Activated CD4-positive, alpha-beta T cell treated with anti-CD3 and anti-CD28 coated beads, Interleukin-2, amount 10 ng/mL, durations not matched to agents 24 days and 14 days (primary cell): ENCODE measurements at places on chromosomes 13 and 19. TPM values are rescaled to one million over a fixed set of nuclear protein-coding genes. Genes with fewer than 3 reads are reported as not detected.

DNA sequence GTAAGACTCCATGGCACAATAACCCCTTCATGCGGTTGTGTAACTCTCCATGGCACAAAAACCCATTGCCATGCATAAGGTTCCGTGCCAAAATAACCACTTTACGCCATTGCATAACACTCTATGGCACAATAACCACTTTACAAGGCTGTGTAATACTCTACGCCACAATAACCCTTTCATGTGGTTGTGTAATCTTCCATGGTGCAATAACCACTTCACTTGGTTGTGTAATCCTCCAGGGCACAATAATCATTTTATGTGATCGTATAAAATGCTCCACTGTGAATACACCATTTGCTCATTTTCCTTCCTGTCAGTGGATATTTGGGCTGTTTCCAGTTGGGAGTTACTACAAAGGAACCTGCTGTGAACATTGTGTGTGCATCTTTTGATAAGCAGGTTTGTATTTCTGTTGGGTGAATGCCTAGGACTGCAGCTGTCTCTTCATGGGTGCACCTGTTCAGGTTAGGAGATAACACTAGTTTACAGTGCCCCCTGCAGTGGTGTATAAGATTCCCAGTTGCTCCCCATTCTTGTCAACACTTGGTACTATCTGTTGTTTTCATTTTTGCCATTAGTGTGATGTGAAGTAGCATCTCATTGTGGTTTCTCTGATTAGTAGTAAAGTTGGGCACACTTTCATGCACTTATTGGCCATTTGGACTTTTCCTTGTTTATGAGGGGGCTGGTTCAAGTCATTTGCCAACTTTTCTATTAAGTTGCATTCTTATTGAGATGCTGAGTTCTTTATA is 21.1 kb upstream of the ZSCAN18 start:
- H3K36me3 ChIP-seq, result peaks cover 10% of the 10 kb centered on the region
- no peak overlapping the region for H3K27ac ChIP-seq
- H3K4me3 ChIP-seq, result no peak overlapping the region

Gene ZGLP1
- 2.0 and 2.8 TPM in 2 replicates for total RNA-seq

- no peak overlapping the region for H3K27ac ChIP-seq
- no peaks in the 10 kb centered on the region for H3K36me3 ChIP-seq
- peaks cover 3% of the 10 kb centered on the region for H3K27me3 ChIP-seq
- no peak for DNase-seq
Observed at GRCh38 chr13:78829821-78830220, 170.9 kb upstream of the OBI1 start.

DNA sequence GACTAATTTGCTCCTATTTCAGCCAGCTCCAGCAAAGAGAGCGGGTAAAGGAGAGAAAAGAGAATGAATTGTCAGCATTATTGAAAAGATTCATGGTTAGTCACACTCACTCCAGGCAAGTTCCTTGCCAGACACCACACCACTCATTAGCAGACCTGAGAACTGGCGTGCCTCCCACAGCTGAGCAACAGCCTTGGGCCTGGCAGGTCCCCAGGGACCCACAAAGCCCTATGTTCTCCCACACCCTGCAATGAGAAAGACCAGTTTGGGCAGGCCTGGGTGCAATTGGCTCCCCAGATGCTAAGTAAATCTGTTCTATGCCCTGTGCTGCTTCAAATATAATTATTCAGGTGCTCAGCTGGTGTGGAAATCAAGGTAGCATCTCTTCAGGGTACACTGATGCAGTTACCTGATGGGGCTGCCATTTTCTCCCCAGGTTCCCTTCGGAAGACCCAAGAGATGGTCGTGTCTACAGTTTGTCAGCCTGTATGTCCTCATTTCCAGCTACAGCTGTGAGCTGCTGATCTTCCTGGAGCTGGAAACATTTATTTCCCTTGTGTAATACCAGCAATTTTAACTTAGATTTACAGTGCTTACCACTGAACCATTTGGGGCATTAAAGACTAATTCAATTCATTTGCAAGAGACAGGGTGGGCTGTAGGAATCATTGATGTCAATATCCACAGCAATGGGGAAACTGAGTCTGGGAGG is 405.0 kb downstream of the COG6 start:
- H3K27ac ChIP-seq, result peak overlapping the region; percentile 55
- no peaks in the 10 kb centered on the region for H3K27me3 ChIP-seq
- no peak overlapping the region for H3K4me3 ChIP-seq
- peak; percentile 53 for DNase-seq
- peaks cover 35% of the 10 kb centered on the region for H3K4me1 ChIP-seq
- H3K36me3 ChIP-seq, result no peaks in the 10 kb centered on the region

Gene NLRP13
- not detected in 2 replicates for total RNA-seq

GRCh38 chr13:76020421-76020955 is 384.4 kb downstream of the LMO7 start:
- H3K27ac ChIP-seq, result no peak overlapping the region
- H3K36me3 ChIP-seq, result no peaks in the 10 kb centered on the region
- no peak for DNase-seq
- H3K4me3 ChIP-seq, result no peak overlapping the region

Gene NCR1
- total RNA-seq, result not detected in 2 replicates

DNA sequence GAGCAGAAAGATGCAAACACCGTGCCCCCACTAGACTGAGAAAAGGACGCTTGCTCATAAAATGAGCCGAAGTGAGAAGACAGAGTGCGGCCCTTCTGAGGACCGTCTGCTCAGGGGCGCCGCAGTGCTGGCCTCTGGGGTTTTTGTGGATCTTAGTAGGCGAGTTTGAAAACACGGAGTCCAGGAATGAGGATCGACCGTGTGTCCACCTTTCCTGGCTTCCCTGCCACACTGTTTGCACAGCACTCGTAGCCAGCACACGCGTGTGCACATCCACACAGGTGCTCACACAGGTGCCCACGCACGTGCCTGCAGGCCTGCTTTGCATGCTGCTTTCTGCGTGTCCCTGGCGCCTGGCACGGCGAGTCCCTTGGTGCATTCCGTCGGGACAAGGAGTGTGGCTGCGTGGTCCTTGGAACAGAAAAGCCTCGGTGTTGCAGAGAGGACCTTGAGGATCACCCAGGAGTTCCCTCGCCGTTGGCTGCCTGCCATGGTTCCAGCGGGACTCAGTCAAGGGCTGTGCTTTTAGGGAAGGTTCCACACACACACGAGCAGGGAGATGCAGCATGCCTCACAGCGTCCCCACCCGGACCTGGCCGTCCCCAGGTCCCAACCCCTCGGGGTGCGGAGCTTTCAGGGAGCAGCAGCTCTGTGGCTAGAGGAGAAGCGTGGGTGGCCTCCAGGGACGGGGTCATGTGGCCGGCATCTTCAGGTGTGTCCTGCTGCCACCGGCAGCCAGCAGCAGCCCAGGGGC is 10.1 kb upstream of the ZNF554 start:
- no peaks in the 10 kb centered on the region for H3K27me3 ChIP-seq
- no peak for DNase-seq
- no peak overlapping the region for H3K4me3 ChIP-seq
- H3K4me1 ChIP-seq, result no peaks in the 10 kb centered on the region
- no peak overlapping the region for H3K27ac ChIP-seq

DNA sequence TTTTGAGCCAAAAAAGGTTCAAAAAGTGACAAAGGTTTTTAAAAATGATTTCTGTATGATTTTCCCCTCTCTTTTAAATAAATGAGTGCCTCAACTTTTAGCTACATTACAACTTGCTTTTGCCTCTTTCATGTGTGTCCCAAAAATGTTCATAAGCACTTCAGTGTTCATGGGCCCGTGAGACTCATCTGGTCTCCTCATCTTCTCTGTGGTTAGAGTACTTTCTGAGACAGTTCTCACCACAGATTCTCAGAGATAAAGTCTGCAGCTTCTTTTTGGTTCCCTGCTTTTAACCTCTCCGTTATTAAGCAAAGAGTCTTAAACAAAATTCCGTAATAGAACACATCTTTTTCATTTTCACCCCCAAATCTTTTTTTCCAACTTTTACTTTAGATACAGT is 156.9 kb downstream of the DLEU7 start:
- H3K27me3 ChIP-seq, result peaks cover 16% of the 10 kb centered on the region
- no peak overlapping the region for H3K27ac ChIP-seq
- DNase-seq, result peak; percentile 62
- H3K36me3 ChIP-seq, result no peaks in the 10 kb centered on the region
- no peak overlapping the region for H3K4me3 ChIP-seq

GRCh38 chr13:110331362-110331761 is 24.3 kb downstream of the COL4A2 start:
- DNase-seq, result no peak
- H3K4me3 ChIP-seq, result no peak overlapping the region
- H3K27ac ChIP-seq, result no peak overlapping the region
- H3K4me1 ChIP-seq, result no peaks in the 10 kb centered on the region
- no peaks in the 10 kb centered on the region for H3K36me3 ChIP-seq
- peaks cover 26% of the 10 kb centered on the region for H3K27me3 ChIP-seq

GRCh38 chr19:2270157-2270422 is 11.9 kb downstream of the PEAK3 start:
- H3K4me1 ChIP-seq, result peaks cover 35% of the 10 kb centered on the region
- no peaks in the 10 kb centered on the region for H3K27me3 ChIP-seq
- DNase-seq, result peak; percentile 83

GRCh38 chr13:110392510-110393240 is 85.6 kb downstream of the COL4A2 start:
- no peak overlapping the region for H3K27ac ChIP-seq
- H3K27me3 ChIP-seq, result peaks cover 49% of the 10 kb centered on the region
- H3K36me3 ChIP-seq, result no peaks in the 10 kb centered on the region
- H3K4me1 ChIP-seq, result peaks cover 2% of the 10 kb centered on the region

GRCh38 chr19:44754750-44755080 is 6.2 kb downstream of the BCL3 start:
- H3K4me1 ChIP-seq, result peaks cover 60% of the 10 kb centered on the region
- H3K36me3 ChIP-seq, result peaks cover 83% of the 10 kb centered on the region
- H3K27ac ChIP-seq, result peak overlapping the region; percentile 84
- DNase-seq, result no peak

Gene MAP4K1
- total RNA-seq, result 156 and 172 TPM in 2 replicates

DNA sequence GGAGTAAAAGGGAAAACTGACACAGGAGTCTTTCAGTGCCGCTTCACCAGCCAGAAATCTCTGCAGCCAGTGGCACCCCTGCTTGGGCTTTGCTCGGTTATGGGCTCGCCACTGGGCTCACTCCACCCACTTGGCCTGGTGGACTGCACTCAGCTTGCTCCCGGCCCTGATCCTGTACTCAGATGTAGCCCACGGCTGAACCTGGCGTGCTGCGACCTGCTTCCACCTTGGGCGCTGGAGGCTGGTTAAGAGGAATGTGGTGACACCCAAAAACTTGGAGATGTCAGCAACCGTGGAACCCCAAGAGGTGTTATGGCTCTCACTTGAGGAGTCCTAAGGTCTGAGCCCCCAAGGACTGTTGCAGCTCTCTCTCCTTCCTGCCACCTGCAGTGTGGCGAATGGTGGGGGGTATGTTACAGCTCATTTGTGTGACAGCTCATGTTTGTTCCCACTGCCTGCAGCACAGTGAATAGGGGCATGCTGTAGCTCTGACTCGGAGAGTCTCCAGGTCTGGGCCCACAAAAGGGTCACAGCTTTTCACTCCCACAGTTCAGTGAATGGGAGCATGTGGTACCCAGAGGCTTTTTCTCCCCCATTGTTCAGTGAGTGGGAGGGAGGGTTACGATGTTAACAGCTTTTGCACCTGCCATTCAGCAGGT is 1124.5 kb upstream of the ATXN8OS start:
- H3K36me3 ChIP-seq, result no peaks in the 10 kb centered on the region
- no peak overlapping the region for H3K27ac ChIP-seq
- H3K4me1 ChIP-seq, result no peaks in the 10 kb centered on the region
- no peaks in the 10 kb centered on the region for H3K27me3 ChIP-seq

GRCh38 chr19:6241680-6242377 is 37.9 kb downstream of the MLLT1 start:
- no peak overlapping the region for H3K4me3 ChIP-seq
- no peaks in the 10 kb centered on the region for H3K27me3 ChIP-seq
- DNase-seq, result no peak
- no peak overlapping the region for H3K27ac ChIP-seq
- peaks cover 32% of the 10 kb centered on the region for H3K4me1 ChIP-seq

DNA sequence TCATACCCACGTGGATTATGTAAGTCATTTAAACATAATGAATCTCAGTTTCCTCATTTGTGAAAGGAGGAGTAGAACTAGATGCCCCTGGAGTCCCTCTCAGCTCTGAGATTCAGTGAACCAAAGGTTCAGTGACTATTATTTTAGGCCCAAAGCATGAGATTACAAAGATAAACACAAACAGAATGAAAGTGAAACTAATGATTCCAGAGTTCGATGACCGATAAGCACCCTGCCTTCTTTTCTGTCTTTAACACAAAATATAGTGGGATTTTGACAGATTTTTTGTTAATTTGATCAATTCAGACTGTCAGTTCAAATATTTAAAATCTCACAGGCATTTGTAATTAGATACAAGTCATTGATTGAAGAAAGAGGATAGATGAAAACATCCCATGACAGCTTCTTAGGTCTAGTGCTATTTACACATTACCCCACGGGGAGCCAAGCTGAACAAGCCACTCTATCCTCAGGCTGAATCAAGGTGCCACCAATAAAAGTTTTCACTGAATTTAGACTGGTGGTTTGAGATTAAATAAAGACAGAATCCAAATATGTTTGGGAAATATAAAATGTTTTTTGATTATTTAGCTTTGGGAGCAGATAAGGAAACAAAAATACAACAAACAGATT is 64.6 kb upstream of the RAP2A start:
- H3K4me3 ChIP-seq, result peak overlapping the region; percentile 84
- H3K27ac ChIP-seq, result peak overlapping the region; percentile 69
- DNase-seq, result no peak
- H3K27me3 ChIP-seq, result no peaks in the 10 kb centered on the region
- H3K4me1 ChIP-seq, result peaks cover 12% of the 10 kb centered on the region
- peaks cover 2% of the 10 kb centered on the region for H3K36me3 ChIP-seq

- peaks cover 4% of the 10 kb centered on the region for H3K36me3 ChIP-seq
- H3K27ac ChIP-seq, result no peak overlapping the region
- no peak overlapping the region for H3K4me3 ChIP-seq
Observed at GRCh38 chr19:23789246-23789645, 30.6 kb upstream of the ZNF681 start.

DNA sequence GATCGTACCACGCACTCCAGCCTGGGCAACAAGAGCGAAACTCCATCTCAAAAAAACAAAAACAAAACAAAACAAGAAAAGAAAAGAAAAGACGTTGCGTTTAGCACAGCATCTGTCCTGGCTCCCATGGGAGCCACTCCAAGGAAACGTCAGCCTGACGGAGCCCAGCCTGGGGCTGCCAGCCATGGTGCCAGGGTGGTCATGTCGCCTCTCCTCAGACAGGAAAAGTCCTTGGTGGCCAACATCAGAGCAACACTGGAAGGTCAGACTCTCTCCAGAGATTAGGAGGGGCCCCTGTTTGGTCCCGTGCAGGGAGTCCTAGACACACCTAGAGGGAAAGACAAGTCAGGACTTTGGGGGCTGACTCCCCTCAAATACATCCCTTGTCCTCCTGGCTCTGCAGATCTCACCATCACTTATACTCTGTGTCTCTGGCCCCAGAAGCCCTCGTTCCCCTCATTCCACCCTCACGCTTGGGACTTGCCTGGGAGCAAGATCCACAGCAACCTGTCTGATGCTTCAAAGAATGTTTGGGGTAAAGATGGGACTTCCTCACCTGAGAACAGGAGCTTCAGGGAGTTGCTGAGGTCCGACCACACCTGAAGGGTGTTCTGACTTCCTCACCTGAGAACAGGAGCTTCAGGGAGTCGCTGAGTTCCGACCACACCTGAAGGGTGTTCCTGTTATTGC is 9.3 kb downstream of the LILRA4 start:
- peaks cover 15% of the 10 kb centered on the region for H3K4me1 ChIP-seq
- H3K4me3 ChIP-seq, result no peak overlapping the region
